ENCODE measurements at places on chromosomes 1 and 21. TPM values are rescaled to one million over a fixed set of nuclear protein-coding genes. Genes with fewer than 3 reads are reported as not detected.

DNA sequence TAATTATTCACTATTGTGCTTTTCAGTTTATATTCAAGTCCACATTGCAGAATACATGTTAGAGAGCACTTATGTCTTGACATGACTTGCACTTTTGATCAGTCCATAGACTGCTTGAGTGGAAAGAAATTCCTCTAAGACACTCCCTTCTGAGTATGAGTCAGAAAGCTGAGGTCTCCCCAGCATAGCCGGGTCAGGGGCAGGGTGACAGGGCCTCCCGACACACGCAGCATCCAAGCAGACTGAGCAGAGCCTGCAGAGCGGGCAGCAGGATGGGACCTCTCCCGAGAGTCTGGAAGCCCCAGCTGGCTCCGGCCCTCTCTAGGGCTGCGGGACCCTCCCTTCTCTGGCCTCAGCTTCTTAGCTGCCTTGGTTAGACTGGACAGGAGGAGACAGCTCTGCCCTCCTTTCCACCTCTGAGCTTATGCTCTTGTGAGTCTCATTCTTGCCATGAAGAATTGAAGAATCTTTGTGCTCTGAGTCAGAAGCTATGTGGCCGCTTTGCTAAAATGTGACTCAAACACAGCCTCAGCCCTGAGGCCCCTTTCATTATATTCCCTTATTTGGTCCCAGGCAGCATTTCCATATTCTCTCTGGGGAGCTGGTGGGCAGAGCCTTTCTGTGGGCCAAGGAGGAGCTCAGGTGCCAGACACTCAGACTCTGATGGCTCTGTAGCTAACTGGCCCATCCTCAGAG lies 11.2 kb upstream of the CAPN2 start:
- no peak overlapping the region for H3K4me3 ChIP-seq
- H3K36me3 ChIP-seq, result no peaks in the 10 kb centered on the region
- H3K4me1 ChIP-seq, result peaks cover 34% of the 10 kb centered on the region
- DNase-seq, result no peak
- H3K27ac ChIP-seq, result peak overlapping the region; percentile 41

GRCh38 chr1:157087030-157087429 lies 12.6 kb downstream of the ETV3L start:
- no peak for DNase-seq
- H3K27ac ChIP-seq, result no peak overlapping the region
- H3K36me3 ChIP-seq, result no peaks in the 10 kb centered on the region
- H3K4me1 ChIP-seq, result peaks cover 6% of the 10 kb centered on the region
- H3K4me3 ChIP-seq, result no peak overlapping the region

DNA sequence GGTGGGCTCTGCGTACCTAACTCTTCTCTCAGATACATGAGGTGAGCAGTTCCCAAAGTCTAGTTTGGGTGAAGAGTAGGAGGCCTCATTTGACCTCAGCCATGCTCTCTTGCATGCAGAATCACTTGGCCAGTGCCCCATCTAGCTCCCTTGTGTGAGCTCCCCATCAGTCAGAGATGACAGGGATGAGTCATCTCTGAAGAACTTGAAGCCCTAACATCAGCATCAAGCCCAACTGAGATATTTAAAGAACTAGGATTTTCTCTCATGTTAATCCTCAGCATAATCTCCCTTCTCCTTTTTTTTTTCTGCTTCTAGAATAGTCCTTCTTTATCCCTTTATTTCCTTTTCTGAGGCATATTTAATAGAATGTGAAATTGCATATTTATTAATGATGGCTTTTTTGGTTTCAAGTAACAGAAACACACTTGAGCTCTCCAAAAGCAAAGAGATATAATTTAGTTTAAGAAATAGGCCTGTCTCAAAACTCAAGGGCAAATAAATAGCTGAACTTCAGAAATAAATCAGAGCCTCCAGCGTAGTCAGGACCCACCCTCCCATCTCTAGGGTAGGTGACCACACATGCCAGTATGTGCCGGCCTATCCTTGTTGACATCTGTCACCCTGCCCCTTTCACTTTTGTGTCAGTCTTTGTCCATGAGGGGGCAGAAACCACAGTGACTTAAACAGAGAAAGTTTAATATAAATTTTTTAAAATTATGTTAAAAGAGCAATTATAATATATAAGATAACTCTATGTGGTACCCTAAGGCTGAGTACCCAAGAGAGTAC lies 112.3 kb downstream of the TSEN15 start:
- H3K4me3 ChIP-seq, result no peak overlapping the region
- no peaks in the 10 kb centered on the region for H3K27me3 ChIP-seq
- H3K36me3 ChIP-seq, result no peaks in the 10 kb centered on the region

- H3K27ac ChIP-seq, result peak overlapping the region; percentile 94
- H3K27me3 ChIP-seq, result no peaks in the 10 kb centered on the region
- peaks cover 42% of the 10 kb centered on the region for H3K4me1 ChIP-seq
- no peak for DNase-seq
These were observed 643 bp downstream of the NRAS start for GRCh38 chr1:114715952-114716303.

- no peaks in the 10 kb centered on the region for H3K27me3 ChIP-seq
- no peaks in the 10 kb centered on the region for H3K36me3 ChIP-seq
- no peak for DNase-seq
- H3K4me3 ChIP-seq, result no peak overlapping the region
These were observed 27.1 kb downstream of the NEK2 start for GRCh38 chr1:211648336-211648735.

DNA sequence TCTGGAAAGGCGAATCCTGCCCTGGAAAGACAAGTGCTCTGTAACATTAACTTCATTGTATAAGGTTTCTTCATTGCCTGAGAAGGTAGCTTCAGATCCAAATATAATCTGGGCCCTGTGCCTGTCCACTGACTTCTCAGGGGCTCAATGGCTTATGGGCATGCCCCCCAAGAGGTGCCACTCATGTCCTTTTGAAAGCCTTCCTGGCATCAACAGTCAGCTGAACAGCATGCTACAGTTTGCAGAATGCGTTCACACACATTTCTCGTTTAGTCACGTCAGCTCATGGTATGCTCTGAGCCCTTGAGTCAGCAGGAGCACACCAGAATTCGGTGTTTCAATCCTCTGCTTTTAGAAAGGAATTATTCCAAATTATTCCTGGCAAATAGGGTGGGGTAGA lies 23.8 kb downstream of the TMCC2 start:
- H3K4me1 ChIP-seq, result peaks cover 41% of the 10 kb centered on the region
- H3K27ac ChIP-seq, result no peak overlapping the region
- DNase-seq, result no peak

DNA sequence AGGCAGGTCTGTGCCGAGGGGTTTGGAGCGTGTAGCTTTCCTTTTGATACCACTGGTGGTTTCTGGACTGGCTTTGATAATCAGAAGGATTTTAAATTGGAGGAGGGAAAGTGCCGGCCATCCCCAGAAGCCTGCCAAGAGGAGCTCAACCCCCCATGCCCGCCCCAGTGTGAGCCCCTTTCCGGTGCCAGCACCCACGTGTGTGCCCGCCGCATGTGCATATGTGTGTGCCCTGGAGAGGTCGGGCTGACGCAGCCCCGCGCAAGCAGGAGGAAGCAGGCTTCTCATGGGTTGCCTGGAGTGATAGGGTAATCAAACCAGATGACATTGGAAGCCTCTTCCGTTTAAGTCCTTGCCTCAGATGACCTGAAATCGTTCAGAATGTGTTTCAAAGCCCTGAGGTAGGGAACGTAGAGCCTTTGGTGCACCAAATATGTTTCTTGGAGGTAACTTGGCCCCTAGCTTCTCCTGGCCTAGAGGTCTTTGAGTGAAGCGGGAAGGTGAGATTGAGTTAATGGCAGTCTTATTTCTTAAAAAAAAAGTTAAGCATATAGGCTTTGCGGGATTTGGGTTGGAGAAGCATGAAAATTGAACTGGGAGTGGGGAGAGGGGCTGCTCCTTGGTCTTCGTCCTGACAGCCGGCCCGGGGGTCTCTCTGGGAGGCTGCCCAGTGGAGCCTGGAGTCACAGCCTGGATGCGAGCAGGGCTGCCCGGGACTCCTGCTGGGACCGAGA lies 34.1 kb upstream of the ARHGEF16 start:
- H3K4me3 ChIP-seq, result no peak overlapping the region
- H3K4me1 ChIP-seq, result peaks cover 56% of the 10 kb centered on the region
- H3K27me3 ChIP-seq, result peaks cover under 1% of the 10 kb centered on the region
- H3K27ac ChIP-seq, result no peak overlapping the region
- no peak for DNase-seq

TDRD5 gene
- not detected for total RNA-seq

BNIPL gene
- 0.47 TPM for total RNA-seq
